ENCODE measurements at places on chromosomes 2 and 18.

GRCh38 chr2:133884739-133885381, 316.6 kb upstream of the NCKAP5 start:
- no peak for DNase-seq

- DNase-seq, result no peak
These were observed 113.3 kb upstream of the ODC1 start for GRCh38 chr2:10561288-10562035.

GRCh38 chr2:195450552-195451113, 206.4 kb upstream of the SLC39A10 start:
- DNase-seq, result no peak

GRCh38 chr2:215835657-215836056, 177.7 kb downstream of the MREG start:
- DNase-seq, result no peak

DNA sequence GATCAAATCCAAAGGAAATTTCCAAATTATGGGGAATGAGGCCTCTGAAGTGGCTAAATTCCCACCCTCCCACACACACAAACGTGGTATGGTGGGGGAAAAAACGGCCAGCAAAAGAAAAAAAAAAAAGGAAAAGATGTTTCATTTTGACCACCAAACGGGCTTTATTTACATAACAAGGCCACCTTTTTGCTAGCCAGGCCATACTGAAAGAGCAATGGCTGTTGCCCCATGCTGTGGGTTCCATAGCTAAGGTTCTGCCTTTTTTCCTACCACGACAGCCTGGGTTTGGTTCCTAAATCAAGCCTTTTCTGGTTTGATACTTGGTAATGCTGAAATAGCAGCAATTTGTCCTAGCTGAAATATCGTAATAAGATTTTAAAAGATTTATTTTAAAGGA, 14.0 kb upstream of the IL1B start:
- no peak for DNase-seq

DNA sequence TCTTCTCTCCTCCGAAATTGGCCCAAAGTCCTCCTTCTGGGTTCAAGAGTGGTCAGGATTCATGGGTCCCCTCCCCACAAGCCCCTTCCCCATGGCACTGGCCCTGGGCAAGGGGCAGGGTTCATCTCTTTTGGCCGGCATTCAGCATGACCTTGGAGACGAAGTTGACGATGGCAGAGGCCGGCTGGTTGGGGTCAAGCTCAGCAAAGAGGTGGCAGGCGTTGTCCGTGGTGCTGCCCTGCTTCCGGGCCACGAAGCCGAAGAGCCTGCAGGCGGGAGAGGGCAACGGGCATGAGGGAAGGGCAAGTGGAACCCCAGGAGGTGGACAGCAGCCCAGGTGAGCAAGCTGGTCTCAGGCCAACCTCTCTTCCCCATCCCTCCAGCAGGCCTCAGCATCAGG, 198.5 kb downstream of the TNS1 start:
- no peak for DNase-seq

GRCh38 chr18:37341473-37342086, 224.0 kb downstream of the CELF4 start:
- no peak for DNase-seq

GRCh38 chr2:173958198-173958846, 6.9 kb downstream of the SP3 start:
- DNase-seq, result no peak

- DNase-seq, result no peak
These were observed 70.9 kb downstream of the NCKAP5 start for GRCh38 chr2:133497270-133497893.

- no peak for DNase-seq
These were observed 36.5 kb upstream of the LHCGR start for GRCh38 chr2:48792030-48792429.

- DNase-seq, result no peak
These were observed 352.0 kb downstream of the IRS1 start for GRCh38 chr2:226447338-226448300.

GRCh38 chr2:236012155-236012554, 156.0 kb downstream of the GBX2 start:
- no peak for DNase-seq

- DNase-seq, result no peak
These were observed 109.7 kb upstream of the FAM136A start for GRCh38 chr2:70411483-70412125.

GRCh38 chr2:232315049-232315922, 63.3 kb upstream of the ALPP start:
- DNase-seq, result peak; percentile 84
